ENCODE measurements at places on chromosomes 16 and 17.

DNA sequence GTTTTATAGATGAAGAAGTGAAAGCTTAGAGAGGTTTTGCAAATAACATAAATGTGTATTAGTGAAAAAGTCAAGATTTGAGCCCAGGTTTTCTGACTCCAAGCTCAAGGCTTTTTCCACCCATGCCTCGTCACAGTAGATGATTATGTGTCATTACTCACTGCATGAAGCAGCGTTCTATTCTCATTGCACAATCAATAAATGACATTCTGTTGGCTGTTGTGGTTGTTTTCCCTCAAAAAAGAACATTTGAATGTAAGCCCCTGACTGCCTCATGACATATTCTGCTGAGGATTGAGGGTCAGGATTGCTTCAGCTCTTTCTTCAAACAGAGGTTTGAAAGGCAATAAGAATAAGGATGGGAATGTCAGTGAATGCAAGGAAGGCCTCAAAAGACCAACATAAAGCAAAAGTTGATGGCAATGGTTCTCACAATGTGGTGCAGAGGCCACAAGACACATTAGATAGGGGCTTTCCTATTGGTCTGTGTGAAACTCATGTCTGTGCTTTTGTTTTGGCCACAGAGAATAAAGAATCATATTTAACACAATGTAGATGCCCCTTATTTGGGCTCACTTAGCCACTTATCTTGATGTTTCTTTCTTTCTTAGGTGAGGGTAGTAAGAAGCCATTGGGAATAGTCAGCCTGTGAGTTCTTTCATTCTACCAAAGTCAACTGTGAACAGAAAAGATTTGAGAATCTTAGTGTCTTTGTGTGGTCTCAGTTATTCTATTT, 5.4 kb upstream of the MMD start:
- no peak for DNase-seq

- DNase-seq, result no peak
Measured at GRCh38 chr16:23365602-23366240, 63.6 kb downstream of the SCNN1B start.

GRCh38 chr17:77427391-77427991, 286.7 kb downstream of the SEC14L1 start:
- no peak for DNase-seq

DNA sequence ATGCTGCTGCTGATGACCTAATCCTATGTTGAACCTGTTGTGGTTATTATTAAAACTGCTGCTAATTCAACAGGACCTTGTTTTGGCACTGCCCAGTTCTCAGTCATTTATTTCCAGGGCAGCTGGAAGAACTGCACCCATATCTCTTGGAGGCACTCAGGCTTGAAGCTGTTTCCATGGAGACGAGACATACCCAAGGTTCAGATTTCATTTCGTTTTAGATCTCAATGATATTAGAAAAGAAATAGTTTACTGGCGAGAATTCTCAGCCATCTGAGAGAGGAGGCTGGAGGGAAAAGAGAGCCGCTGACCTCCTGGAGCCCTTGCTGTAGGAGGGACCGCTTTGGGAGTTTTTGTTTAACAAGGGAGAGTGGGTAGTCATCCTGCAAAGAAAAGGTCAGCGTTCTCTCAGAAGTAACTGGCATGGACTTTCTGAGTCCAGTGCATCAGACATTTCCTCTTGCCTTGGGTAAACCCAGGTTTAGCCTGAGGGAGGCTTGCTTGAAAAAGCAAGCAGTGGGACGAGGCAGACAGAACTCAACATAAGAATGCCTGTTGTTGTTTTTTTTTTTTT, 75.4 kb downstream of the YPEL2 start:
- no peak for DNase-seq

DNA sequence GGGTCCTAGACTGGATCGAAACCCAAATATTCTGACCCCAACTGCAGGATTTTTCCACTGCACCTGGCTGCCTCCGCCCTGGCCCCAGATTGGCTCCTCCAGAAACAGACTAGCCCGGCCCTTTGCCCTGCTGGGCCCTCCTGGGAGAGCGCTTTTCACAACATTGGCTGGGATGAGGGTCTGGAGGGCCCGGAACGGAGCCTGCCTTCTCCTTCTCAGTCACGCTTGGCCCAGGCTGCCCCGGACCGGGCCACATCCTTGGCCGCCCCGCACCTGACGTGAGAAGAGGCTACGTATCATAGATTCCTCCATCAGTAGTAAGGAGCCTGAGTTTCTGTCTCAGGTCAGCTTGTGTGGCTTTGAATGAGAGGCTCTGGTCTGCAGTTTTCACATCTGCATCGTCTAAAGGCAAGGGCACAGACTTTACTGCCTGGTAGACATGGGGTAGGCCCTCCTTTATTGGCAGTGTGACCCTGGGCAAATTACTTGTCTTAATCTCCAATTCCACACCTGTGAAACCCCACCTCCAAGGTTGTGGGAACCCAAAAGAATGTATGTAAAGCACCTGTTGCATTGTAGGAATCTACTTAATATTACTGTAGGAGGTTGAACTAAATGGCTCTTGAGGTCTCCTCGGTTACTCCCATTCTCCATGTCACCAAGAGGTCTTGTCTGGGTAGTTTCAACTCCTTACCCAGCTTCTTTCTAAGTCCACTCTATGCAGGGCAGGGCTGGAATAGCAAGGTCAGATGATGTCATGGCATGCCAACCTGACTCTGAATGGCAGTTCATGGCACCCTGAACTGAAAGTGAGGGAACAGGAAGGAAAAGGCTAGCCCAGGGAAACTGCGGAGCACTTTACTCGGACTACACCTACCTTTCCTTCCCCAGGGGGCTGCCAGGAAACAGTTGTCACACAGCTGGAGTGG, 661 bp downstream of the LRRC3C start:
- no peak for DNase-seq
